ENCODE measurements at places on chromosomes 2 and 18.

DNA sequence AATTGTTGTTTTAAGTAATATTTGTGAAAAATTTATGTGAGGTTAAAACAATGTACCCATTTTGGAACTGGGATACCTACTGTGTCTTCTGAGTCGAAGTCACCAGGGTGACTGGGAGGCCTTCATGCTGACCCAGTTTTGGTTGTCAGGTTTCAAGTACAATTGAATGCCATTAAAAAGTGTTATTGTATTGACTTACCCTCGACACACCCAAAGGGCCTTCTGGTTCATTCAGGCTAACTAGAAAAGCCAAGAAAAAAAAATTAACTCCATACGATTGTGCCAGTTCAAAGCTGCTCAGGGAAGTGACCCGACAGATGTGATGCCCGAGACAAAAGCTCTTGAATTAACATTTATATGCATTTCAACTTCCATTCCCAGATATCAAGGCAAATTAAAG is 190.0 kb downstream of the ST6GAL2 start:
- DNase-seq = no peak

- no peak for DNase-seq
These were observed 566 bp downstream of the GATA6 start for GRCh38 chr18:22169889-22170420.

GRCh38 chr2:186486651-186487647 is 889 bp downstream of the ZC3H15 start:
- DNase-seq = no peak

GRCh38 chr2:218748741-218749441 is 33.1 kb upstream of the CYP27A1 start:
- DNase-seq = no peak

GRCh38 chr2:112881217-112881985 is 29.6 kb upstream of the IL37 start:
- DNase-seq = no peak

DNA sequence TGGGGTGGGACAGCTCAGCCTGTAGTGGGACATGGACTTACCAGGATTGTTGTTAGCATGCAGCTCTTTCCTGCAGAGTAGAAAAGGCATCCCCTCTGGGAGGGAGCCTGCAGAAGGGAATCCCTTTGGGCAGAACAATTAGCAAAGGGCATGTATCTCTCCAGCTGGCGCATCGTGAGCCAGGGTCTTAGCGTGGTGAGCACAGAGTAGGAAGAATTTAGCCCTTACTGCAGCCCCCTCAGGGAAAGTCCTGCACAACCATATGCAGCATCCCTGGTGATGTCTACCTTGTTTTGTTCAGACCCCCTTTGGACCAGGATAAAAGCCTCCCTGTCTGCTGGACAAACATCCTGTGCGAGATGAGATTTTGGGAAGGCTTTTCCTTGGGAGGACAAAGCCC is 292.1 kb downstream of the SLC4A3 start:
- DNase-seq = peak; percentile 28
